ENCODE measurements at places on chromosomes 1 and 21.

DNA sequence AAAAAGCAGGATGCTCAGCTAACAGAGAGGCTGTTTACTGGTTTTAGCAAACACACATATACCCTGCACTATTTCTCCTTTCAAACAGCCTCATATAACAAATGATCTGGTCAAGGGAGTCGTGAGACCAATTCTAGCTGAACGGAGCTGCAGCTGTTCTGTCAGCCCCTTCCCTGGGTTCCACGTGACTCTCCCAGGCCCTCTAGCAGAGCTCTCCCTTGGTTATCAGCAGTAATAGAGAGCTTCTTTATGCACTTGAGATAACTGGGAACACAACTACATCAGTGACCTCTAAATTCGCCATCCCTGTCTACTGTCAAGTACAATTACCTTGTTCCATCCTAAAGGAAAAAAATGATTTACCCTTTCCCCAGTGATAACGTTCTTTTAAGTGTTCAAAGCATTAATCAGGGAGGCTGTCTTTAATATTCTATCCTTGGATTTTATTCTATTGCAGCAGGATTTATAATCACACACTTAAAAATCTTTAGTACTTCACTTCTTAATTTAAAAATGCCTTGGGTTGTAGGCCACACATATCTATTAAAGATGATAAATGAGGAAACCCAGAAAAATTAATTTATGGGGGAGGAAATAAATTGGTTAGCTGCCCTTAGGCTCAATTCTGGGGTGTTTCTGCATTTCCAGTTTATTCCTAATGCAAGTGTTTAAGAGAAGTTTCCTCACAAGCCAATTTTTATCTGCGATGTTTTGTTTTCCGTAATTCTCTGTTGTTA, 28.2 kb downstream of the PTGER3 start:
- no peak for DNase-seq

DNA sequence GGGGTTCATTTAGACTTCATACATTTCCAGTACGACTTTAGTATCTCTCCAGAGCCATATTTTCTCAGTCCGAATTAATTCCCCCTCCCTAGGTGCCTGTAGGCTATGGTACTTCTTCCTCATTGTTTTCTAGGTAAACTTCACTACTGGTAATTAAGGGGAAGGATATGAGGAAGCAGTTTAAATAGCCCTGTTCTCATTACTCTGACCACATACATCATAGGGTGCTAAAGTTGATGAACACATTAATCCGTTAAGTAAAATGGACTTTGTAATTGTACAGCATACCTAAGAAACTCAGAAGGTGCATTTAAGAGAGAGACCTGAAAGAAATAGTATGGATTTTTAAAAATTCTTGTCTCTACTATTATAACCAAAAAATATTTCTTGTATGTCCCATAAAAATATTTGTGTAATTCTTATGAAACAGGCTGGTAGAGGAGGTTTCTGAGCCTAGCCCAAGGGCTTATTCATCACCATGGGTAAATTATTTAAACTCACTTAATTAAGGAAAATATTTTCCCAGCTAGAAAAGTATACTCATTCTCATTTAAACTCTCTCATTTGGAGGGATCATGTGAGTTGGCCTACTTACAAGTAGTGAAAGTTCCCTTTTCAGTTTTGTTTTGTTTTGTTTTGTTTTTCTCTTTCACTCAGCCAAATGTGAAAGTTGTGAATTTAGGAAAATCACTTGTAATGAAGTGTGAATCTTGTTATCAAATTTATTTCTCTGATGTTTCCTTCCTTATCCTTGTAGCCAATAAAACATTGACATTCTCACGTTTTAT, 2.0 kb downstream of the PRMT6 start:
- DNase-seq: no peak

DNA sequence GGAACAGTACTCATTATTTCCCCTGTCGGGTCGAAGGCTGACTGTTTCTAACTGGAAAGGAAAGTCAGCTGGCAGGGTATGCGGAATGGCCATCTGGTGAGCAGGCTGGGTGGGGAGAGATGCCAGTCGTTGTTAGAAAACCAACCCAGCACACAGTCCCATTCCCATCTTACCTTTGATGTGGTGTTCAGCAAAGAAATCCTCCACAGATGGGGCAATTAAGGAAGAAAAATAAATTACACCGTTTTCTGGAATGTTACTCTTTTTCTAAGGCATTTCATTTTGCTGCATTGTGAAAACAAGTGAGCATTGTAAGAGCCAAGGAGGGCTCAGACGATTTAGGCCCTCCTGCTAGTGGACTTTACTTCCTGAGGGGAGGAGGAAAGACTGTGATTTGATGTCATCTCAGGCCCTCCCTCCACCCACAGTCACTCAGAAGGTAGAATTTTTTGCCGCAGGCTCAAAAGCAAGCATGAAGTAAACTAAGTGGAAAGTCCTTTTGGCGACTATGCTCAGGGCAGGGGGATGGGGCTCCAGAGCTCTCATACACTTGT, at the start of gene SLC16A4:
SLC16A4 (minus strand) TSS at position 335 of the 554 bp plus-strand sequence. CDS start 1,703 bp downstream, outside the sequence.
- no peak for DNase-seq

- no peak for DNase-seq
Observed at GRCh38 chr1:1371746-1372711, 3.0 kb downstream of the AURKAIP1 start.

DNA sequence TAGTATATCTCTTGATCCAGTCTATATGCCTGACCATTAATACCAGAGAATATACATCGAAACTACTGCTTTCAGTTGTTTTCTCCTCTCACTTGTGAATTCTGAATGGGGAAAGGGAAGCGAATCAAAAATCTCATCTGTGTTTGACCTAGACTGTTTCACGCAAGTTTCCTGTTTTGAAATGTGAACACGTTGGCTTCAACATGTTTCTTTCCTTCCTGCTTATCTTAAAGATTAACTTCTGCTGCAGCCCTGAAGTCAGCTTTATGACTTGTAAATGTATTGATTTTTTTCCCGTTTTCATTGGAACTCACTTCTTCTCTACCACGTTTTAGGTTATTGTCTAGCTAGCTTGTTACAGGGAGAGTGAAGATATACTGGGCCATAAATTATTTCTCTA, 49.9 kb downstream of the SNX27 start:
- no peak for DNase-seq

DNA sequence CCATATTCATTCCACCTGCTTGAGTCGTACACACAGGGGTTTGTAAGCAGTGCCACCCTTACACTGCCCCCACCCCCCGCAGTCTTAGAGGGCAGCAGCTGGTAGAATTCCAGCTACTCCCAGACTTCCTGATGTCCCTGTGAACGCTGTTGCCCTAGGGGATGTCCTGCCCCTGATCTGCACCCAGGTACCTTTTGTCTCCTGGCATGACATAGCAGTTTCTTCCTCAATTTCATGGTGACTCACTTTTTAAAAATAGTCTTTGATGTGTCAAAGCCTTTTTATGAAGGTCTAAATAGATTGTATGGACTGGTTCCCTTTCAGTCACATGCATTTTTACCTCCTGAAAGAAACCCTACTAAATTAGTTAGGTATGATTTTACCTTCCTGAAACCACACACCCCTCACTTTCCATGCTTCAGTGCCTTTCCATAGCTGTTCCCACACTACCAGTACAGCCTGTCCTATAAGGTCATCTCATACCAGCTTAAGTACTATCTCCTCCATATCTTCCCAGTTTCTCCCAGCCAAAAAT, 76.4 kb downstream of the ST3GAL3 start:
- DNase-seq: no peak

DNA sequence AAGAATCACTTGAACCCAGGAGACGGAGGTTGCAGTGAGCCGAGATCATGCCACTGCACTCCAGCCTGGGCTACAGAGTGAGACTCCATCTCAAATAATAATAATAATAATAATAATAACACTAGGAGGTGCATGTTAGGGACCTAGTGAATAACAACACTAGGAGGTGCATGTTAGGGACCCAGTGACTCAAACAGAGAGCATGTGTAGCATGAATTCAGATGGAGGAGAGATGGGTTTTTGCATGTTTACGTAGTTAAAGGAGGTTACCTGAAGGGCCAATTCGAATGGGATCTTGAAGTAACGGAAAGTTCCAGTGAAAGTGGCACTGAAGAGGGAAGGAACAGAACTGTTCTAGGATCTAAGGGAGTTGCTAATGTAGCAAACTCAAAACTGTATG, 7.1 kb upstream of the KCNK1 start:
- no peak for DNase-seq

- DNase-seq: no peak
Observed at GRCh38 chr1:33697816-33698215, 166.1 kb upstream of the HMGB4 start.

Data from NCI-H1417 treated with DMSO at 0.1 percent for 48 hours (cell line).